ENCODE measurements at places on chromosomes 7 and 10. TPM values are rescaled to one million over a fixed set of nuclear protein-coding genes. Genes with fewer than 3 reads are reported as not detected.

GRCh38 chr7:24504040-24504439, 69.2 kb upstream of the PALS2 start:
- no peak for DNase-seq

MALRD1 gene
- polyA plus RNA-seq, result 0.58 TPM

GRCh38 chr7:36707898-36708297, 16.4 kb downstream of the AOAH start:
- no peak for DNase-seq

GPRIN2 gene
- 0.12 TPM for polyA plus RNA-seq

DNA sequence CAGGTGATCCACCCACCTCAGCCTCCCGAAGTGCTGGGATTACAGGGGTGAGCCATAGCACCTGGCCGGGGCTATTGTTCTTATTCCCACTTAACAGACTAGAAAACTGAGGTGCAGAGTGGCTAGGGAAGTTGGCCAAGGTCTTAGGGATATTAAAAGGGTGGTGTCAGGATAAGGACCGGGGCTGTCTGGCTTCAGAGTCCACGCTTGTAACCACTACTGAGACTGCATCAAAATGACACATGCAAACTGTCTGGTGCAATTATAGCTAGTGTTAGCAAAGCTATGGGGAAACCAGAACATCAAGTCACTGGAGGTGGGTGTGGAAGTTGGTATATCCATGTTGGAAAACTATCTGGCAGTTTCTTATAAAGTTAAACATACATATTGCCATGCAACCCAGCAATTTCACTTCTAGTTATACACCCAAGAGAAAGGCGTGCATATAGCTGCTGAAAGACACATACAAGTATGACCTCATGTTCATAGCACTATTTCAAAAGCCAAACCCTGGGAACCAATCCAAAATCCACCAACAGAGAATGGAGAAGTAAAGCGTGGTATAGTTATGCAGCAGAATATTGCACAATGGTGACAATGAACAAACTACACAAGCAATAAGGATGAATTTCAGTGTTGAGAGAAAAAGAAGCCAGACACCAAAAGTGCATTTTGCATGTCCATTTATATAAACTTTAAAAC, 33.9 kb upstream of the EEPD1 start:
- peak; percentile 56 for DNase-seq

TMEM213 gene
- polyA plus RNA-seq, result not detected

- no peak for DNase-seq
These were observed 47.2 kb upstream of the SLC39A12 start for GRCh38 chr10:17904564-17904963.

- no peak for DNase-seq
These were observed 19.3 kb upstream of the MYH16 start for GRCh38 chr7:99253369-99253768.

- no peak for DNase-seq
These were observed 3.2 kb upstream of the CROT start for GRCh38 chr7:87342231-87342630.

- DNase-seq, result no peak
These were observed 866.5 kb upstream of the GHITM start for GRCh38 chr10:83272666-83273434.

MMP21 gene
- not detected for polyA plus RNA-seq

MAPK8 gene
- polyA plus RNA-seq, result 42.0 TPM

GRCh38 chr10:5514226-5514850, 10.4 kb upstream of the CALML3 start:
- DNase-seq, result no peak

GRCh38 chr10:62076891-62077290, 175.4 kb downstream of the ARID5B start:
- DNase-seq, result no peak

All from muscle of arm (tissue), 14 donors.